Activated CD4-positive, alpha-beta memory T cell treated with anti-CD3 and anti-CD28 coated beads for 36 hours (primary cell): ENCODE measurements at places on chromosomes 7 and 10. TPM values are rescaled to one million over a fixed set of nuclear protein-coding genes. Genes with fewer than 3 reads are reported as not detected.
A peak's percentile ranks its signal among the peaks of the same experiment; 100 is the strongest.

DNA sequence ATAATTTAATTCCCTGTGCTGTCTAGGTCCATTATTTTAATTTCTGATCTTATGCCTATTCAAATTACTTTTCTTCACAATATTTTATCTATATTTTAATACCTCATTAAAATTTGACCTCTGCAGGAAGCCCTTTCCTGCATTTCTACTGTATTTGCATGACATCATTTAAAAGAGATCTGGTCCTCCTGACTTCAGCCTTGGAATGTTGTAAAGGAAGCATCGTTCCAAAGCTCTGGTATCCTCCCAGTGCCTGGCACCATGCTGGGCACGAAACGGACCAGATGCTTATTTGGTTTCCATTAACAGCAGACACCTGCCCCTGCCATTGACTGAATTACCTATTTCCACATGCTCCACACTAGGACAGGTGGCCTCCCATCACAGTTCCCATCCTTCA is 247.5 kb downstream of the KLF6 start:
- H3K27ac ChIP-seq = no peak overlapping the region
- no peak for DNase-seq
- no peak overlapping the region for H3K4me3 ChIP-seq
- H3K4me1 ChIP-seq = peaks cover 10% of the 10 kb centered on the region
- no peaks in the 10 kb centered on the region for H3K36me3 ChIP-seq

DNA sequence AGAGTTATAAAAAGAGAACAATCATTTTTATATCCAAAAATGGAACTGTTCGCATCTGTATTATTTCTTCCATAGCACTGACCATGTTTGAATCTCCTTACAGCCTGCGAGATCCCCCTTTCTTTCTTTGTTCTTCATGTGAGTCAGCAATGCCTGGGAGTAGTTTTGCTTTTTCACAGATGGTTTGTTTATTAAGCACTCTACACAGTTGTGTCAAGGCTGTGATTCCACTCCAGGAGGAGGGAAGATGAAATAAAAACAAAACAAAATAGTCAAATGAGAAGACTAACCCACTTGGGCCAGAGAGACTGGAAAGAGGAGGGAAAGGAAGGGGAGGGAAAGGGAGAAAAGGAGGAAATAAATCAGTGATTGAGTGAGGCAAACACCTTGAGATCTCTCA is 7.8 kb downstream of the LIPF start:
- peaks cover 7% of the 10 kb centered on the region for H3K27me3 ChIP-seq
- H3K4me1 ChIP-seq = peaks cover 18% of the 10 kb centered on the region
- DNase-seq = no peak
- H3K27ac ChIP-seq = no peak overlapping the region
- H3K4me3 ChIP-seq = no peak overlapping the region

Gene TES
- total RNA-seq = 90.6 TPM

GRCh38 chr7:127870231-127870907 is 160.9 kb downstream of the LRRC4 start:
- peaks cover 27% of the 10 kb centered on the region for H3K4me1 ChIP-seq
- H3K36me3 ChIP-seq = peaks cover 20% of the 10 kb centered on the region
- no peak overlapping the region for H3K27ac ChIP-seq
- H3K27me3 ChIP-seq = no peaks in the 10 kb centered on the region
- no peak for DNase-seq

DNA sequence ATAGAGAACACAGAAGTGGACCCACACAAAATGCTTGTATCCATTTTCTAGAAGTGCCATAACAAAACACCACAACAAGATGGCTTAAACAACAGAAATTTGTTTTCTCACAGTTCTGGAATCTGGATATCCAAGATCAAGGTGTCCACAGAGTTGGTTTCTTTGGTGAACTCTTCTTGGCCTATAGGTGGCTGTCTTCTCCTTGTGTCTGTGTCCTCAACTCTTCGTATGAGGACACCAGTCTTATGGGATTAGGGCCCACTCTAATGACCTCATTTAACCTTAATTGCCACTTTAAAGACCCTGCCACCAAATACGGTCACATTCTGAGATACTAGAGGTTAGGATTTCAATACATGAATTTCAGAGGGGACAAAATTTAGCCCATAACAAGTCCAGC is 30.8 kb upstream of the C10orf71 start:
- H3K4me1 ChIP-seq = peaks cover 3% of the 10 kb centered on the region
- peaks cover 3% of the 10 kb centered on the region for H3K36me3 ChIP-seq
- DNase-seq = no peak
- peaks cover 2% of the 10 kb centered on the region for H3K27me3 ChIP-seq
- no peak overlapping the region for H3K4me3 ChIP-seq

- H3K36me3 ChIP-seq = no peaks in the 10 kb centered on the region
- no peak overlapping the region for H3K4me3 ChIP-seq
- DNase-seq = peak; percentile 6
- no peaks in the 10 kb centered on the region for H3K27me3 ChIP-seq
- H3K27ac ChIP-seq = no peak overlapping the region
- no peaks in the 10 kb centered on the region for H3K4me1 ChIP-seq
These were observed 145.7 kb downstream of the MAPK8 start for GRCh38 chr10:48451969-48452878.

GRCh38 chr7:99079104-99079503 is 64.8 kb downstream of the SMURF1 start:
- DNase-seq = no peak
- peaks cover 24% of the 10 kb centered on the region for H3K4me1 ChIP-seq
- H3K36me3 ChIP-seq = peaks cover 3% of the 10 kb centered on the region
- no peak overlapping the region for H3K27ac ChIP-seq
- H3K4me3 ChIP-seq = no peak overlapping the region

DNA sequence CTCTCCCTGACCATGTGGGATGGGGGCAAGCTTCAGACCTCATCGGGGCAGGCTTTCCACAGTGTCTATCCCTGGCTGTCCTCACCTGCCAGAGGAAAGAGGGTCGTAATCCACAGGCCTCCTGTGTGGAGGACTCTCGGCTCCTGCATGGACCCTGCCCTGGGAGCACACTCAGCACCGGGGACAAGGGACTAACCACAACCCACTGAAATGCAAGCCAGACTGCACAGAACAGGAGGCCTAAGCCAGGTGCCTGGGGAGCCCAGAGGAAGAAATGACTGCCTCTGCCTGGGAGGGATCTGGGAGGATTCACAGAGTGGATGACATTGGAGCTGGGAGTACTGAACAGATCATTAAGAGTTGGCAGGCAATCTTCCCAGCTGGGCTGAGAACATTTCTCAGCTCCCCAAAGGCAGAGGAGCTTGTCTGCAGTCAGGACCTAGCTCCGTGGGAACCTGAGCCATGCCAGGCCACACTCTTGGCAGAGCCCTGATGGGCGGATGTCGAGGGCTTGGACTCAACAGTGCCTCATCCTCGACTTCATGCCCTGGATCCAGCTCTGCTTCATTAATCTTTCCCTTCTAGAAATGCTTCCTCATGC is 213.4 kb downstream of the USP6NL start:
- DNase-seq = no peak
- H3K36me3 ChIP-seq = peaks cover 1% of the 10 kb centered on the region
- no peak overlapping the region for H3K4me3 ChIP-seq
- no peak overlapping the region for H3K27ac ChIP-seq

Gene PRLHR
- total RNA-seq = not detected

Gene SEMA4G
- 0.58 TPM for total RNA-seq

- DNase-seq = no peak
- peaks cover 4% of the 10 kb centered on the region for H3K27me3 ChIP-seq
- H3K36me3 ChIP-seq = no peaks in the 10 kb centered on the region
- H3K27ac ChIP-seq = no peak overlapping the region
- H3K4me3 ChIP-seq = no peak overlapping the region
- no peaks in the 10 kb centered on the region for H3K4me1 ChIP-seq
These were observed 456.2 kb downstream of the PARD3 start for GRCh38 chr10:34358729-34359434.

DNA sequence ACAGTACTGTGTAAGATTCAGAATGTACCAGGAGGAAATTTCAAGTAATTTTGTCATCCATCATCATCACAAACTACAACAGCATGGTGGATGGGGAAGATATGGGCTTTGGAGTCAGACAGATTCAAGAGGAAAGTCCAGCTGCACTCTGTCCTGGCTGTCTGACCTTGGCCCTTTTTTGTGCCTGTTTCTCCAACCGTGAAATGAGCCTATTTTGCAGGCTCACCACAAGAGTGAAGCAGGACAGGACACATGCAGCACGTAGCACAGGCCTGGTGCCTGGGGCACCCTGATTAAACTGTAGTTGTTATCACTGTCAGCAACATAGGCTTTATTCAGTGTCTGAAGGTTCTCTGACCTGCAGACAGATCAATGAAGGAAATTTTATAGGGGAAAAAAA is 37.6 kb downstream of the RHOBTB1 start:
- no peak for DNase-seq
- no peak overlapping the region for H3K27ac ChIP-seq
- no peak overlapping the region for H3K4me3 ChIP-seq
- H3K27me3 ChIP-seq = peaks cover 14% of the 10 kb centered on the region
- peaks cover 11% of the 10 kb centered on the region for H3K4me1 ChIP-seq

DNA sequence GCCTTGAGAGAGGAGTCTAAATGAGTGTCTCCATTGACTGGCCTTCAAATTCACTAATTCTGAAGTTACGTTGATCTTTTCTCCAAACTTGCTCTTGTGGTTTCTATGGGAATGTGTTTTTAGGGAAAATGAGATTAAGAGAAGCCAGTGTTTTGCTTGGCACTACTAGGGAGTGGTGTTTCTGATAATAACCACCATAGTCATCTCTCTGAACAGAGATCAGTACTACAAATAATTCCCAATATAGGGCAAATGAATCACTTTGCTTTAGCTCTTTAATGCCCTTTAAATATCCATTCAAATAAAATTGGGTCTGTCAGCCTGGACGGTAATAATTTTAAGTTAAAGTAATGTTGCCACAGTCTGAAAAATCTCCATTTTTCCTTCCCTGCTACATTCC is 90.8 kb downstream of the NRF1 start:
- no peaks in the 10 kb centered on the region for H3K27me3 ChIP-seq
- DNase-seq = no peak

GRCh38 chr10:79382491-79382941 is 35.2 kb downstream of the PPIF start:
- H3K27ac ChIP-seq = no peak overlapping the region
- DNase-seq = peak; percentile 4
- no peaks in the 10 kb centered on the region for H3K27me3 ChIP-seq
- H3K4me1 ChIP-seq = no peaks in the 10 kb centered on the region
- H3K4me3 ChIP-seq = no peak overlapping the region

- no peaks in the 10 kb centered on the region for H3K4me1 ChIP-seq
- no peaks in the 10 kb centered on the region for H3K27me3 ChIP-seq
- H3K27ac ChIP-seq = no peak overlapping the region
These were observed 318.3 kb downstream of the NXPH1 start for GRCh38 chr7:8751557-8752231.

GRCh38 chr10:12196531-12197211 is 683 bp downstream of the CDC123 start:
- peaks cover 35% of the 10 kb centered on the region for H3K36me3 ChIP-seq
- DNase-seq = no peak

- no peak overlapping the region for H3K27ac ChIP-seq
- H3K27me3 ChIP-seq = no peaks in the 10 kb centered on the region
- H3K36me3 ChIP-seq = no peaks in the 10 kb centered on the region
- no peak for DNase-seq
These were observed 157.3 kb downstream of the CTTNBP2 start for GRCh38 chr7:117715784-117716445.

- no peak for DNase-seq
- H3K27me3 ChIP-seq = peaks cover 57% of the 10 kb centered on the region
- H3K4me3 ChIP-seq = no peak overlapping the region
- H3K36me3 ChIP-seq = no peaks in the 10 kb centered on the region
- H3K27ac ChIP-seq = no peak overlapping the region
These were observed 34.5 kb upstream of the SFTPD start for GRCh38 chr10:79983286-79983909.

DNA sequence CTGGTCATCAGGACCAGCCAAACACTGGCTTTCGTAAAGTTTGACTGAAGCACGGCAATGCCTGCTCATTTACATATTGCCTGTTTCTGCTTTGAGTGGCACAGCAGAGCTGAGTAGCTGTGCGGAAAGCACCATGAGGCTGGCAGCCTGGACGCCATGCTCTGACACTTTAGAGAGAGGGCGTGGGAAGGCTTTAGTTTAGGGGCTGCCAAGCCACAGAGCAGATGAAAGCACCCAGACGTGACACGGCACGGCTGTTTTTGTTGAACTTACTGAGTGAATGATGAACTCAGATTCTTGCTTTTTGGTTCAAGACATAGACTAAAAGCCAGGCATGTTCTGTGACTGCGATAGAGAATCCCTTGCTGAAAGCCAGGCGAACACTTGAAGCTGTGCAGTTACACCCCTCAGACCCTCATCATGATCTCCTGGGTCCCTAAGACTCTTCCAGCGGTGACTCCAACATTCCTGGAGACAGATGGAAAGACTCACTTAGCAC is 182.1 kb downstream of the ZMYND11 start:
- H3K4me3 ChIP-seq = no peak overlapping the region
- H3K36me3 ChIP-seq = no peaks in the 10 kb centered on the region
- peaks cover 17% of the 10 kb centered on the region for H3K4me1 ChIP-seq

DNA sequence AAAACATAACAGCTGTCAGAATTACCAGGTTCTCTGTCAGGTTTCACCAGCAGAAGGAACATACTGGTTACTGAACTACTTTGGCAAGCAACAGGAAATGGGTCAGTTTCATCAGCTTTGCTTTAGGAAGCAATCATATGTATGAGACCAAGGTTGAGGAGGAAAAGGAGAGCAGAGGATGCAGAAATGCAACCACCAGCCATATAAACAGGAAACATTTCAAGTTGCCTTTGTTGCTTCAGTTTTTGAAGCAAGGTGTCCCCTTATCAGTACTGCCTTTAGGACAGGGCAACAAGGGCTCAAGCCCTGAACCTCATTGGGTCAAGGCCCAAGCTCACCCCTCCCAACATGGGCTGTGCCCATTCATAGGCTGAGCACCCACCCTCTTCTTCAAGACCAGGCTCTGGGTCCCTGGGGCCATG is 10.2 kb downstream of the HIPK2 start:
- DNase-seq = no peak
- H3K36me3 ChIP-seq = peaks cover 5% of the 10 kb centered on the region
- peak overlapping the region; percentile 70 for H3K27ac ChIP-seq
- H3K27me3 ChIP-seq = no peaks in the 10 kb centered on the region

DNA sequence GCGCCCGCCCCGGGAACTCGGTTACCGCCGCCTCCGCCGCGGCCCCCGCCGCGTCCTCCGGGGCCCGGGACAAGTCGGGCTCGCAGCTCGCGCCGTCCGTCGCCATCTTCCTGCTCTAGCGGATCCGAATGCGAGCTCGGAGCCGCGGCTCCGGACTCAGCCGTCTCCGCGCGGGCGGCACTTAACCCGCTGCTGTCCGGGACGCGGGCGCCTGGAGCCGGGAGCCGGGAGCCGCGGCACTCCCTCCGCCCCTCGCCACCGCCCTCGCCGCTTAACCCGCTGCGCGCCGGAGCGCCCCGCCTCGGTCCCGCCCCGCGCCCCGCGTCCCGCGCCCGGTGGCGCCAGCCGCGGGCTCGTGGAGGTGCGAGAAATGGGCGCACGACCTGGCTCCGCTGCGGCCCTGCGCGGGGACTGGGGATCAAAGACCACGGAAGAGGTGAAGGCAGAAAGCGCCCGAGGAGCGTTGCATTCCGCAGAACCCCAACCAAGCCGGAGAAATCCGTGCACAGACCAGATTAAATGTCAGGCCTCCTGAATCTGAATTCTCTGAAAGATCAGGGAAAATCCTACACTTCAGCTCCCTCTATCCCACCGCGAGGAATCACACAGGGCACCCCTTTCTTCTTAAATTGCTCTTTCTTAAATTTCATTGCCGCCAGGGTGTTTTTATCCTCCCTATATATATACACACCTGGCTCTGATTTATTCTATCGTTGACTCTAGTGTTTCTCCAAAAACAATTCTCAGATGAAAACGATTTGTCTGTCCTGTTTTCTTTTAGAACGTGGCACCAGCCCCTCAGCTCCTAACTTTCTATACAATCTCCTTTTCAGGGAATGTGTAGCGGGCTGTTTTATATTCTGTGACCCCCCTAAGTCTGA is at the start of gene CTTNBP2:
Gene CTTNBP2, minus strand, starts transcription at position 132 of the 881 bp plus-strand sequence. Its CDS starts 26 bp downstream, at position 106.
- H3K36me3 ChIP-seq = no peaks in the 10 kb centered on the region
- DNase-seq = peak; percentile 13
- H3K27me3 ChIP-seq = peaks cover 36% of the 10 kb centered on the region
- peak within 1 kb of the TSS; percentile 8 for H3K4me3 ChIP-seq
- no peak within 1 kb of the TSS for H3K27ac ChIP-seq
- H3K4me1 ChIP-seq = peaks cover 16% of the 10 kb centered on the region
